ENCODE measurements at places on chromosomes 4 and X.

- no peak for DNase-seq
Measured at GRCh38 chr4:62513306-62513705, 1313.2 kb downstream of the ADGRL3 start.

- DNase-seq, result no peak
Measured at GRCh38 chr4:79585834-79586233, 177.8 kb upstream of the GK2 start.

DNA sequence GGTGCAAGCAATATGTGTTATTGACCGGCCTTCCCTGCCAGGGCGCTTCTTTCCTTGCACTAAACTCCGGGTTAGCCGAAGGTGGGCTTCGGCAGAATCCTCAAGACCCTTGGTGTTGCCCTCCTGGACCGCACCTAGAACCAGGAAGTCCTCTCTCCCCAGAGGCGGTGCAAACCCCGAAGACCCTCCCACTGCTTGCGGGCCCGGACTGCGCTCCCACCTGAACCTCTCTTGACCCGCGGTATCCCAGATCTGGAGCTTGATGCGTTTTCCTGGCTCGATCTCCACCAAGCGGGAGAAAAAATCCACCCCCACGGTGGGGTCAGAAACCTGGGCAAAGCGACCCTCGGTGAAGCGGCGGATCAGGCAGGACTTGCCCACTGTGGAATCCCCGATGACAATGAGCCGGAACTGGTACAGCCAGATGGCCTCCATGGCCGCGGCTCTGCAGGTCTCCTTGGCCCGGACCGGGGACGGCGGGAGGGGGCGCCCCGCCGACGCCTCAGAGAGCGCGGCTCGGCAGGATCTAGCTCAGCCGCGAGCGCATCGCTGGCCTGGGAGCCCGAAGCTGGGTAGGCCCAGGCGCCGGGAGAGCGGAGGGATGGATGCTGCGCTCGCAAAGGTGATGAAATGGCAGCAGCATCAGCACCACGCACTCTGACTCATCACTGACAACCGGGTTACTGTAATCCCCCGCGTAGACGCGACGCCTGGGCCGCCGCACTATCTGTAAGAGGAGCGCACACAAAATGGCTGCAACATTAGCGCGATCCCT, at the start of gene RAB39B:
Gene RAB39B (minus strand): TSS at position 638 of the 775 bp plus-strand sequence. CDS start 203 bp downstream, at position 435.
- DNase-seq, result peak; percentile 67

- no peak for DNase-seq
Measured at GRCh38 chrX:6679550-6679949, 144.6 kb upstream of the VCX3A start.

DNA sequence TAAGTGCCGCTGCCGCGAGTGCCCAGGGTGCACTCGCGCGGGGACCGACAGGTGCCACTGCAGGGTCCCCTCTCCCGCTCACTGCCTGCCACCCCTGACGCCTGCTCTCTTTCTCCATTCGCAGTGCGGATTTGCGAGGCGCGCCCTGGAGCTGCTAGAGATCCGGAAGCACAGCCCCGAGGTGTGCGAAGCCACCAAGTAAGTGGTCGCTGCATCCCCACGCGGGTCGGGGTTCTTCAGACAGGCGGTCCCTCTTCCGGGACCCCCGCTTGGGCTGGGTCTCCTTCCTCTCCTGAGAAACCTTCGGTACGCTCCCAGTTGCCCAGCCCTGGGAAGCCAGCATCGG, 547 bp downstream of the GUCY1A1 start:
- peak; percentile 31 for DNase-seq

DNA sequence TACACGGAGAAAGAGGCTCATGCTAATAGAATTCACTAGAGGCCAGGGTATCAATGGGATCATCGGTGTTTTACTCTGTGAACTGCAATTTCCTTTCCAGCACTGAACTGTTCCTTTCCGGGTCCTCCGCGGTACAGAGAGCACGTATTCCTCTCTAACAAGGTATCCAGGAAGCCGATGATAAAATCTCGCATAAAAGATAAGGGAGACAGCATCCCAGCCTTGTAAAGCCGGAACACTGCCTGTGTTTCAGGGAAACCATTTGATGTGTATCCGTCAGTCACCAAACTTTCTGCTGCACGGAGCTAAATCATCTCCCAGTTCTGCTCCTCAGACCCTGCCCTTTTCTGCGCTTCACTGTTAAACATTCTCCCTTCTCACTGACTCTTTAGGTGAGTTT, 54.0 kb downstream of the ING2 start:
- no peak for DNase-seq

- no peak for DNase-seq
Measured at GRCh38 chr4:155766622-155767021, 7.8 kb downstream of the GUCY1B1 start.

- no peak for DNase-seq
Measured at GRCh38 chr4:20254511-20255250, 3.0 kb downstream of the SLIT2 start.

- no peak for DNase-seq
Measured at GRCh38 chr4:138796761-138797160, 218.8 kb upstream of the NOCT start.

- DNase-seq, result no peak
Measured at GRCh38 chr4:185344743-185345538, 50.8 kb downstream of the LRP2BP start.

DNA sequence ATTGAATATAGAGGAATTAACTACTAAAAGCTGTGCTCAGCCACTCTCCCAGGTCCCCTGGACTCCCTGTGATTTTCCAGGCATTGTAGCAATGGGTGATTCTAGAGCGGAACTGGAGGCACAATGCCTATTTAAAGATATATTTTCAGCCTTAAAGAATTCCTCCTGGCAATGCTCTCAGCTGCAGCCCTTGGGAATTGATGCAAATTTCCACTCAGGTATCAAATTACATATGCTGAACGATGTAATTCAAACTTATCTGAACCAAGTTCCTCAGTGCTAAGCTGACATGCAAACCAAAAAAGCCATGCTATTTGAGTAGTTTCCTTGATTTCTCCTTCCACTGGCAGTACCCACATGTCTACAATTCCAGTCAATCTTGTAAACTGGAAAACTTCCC, 86.3 kb upstream of the GABRA3 start:
- DNase-seq, result no peak

GRCh38 chrX:135295238-135295943, 13.9 kb upstream of the ETDC start:
- DNase-seq, result peak; percentile 43

- no peak for DNase-seq
Measured at GRCh38 chr4:38842994-38843393, 13.6 kb downstream of the TLR6 start.

DNA sequence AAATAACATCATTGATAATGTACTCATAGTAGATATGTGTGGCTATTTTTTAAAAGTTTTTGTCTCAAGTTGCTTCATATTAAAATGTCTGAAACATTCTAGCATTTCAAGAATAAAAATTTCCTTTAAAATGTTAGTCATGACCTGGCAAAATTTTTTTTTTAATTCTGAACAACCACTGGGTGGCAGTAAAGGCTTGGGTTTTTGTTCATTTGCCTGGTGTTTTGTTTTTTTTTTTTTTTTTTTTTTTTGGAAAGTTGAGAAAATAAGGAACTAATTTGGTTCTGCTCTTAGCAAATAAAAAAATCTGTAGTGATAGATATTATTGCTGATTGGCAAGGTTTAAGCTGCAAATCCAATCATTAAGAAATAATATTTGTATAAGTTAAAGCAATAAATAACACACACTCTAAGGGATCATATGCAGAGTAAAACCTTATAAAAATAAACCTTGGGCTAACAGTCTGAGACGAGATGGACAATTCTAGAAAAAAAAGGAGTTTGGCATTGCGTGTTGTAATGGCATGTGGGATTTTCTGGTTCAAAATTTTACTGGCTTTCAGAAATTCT, 81.4 kb downstream of the CEP44 start:
- peak; percentile 20 for DNase-seq

GRCh38 chr4:102640669-102641068, 120.1 kb downstream of the MANBA start:
- no peak for DNase-seq

GRCh38 chr4:54539500-54540029, 118.2 kb upstream of the KIT start:
- peak; percentile 33 for DNase-seq

- DNase-seq, result no peak
Measured at GRCh38 chrX:63754136-63754859, 30.7 kb downstream of the ARHGEF9 start.

GRCh38 chrX:69289046-69289792, 124.0 kb upstream of the PJA1 start:
- no peak for DNase-seq

GRCh38 chr4:53185869-53186585, 179.8 kb downstream of the SCFD2 start:
- no peak for DNase-seq

- no peak for DNase-seq
Measured at GRCh38 chrX:44143061-44143602, 169.9 kb upstream of the NDP start.

- DNase-seq, result no peak
Measured at GRCh38 chr4:63906660-63907183, 502.5 kb downstream of the TECRL start.

GRCh38 chrX:26466387-26466786, 250.4 kb downstream of the MAGEB5 start:
- no peak for DNase-seq

- no peak for DNase-seq
Measured at GRCh38 chrX:40049084-40049641, 48.6 kb downstream of the BCOR start.

DNA sequence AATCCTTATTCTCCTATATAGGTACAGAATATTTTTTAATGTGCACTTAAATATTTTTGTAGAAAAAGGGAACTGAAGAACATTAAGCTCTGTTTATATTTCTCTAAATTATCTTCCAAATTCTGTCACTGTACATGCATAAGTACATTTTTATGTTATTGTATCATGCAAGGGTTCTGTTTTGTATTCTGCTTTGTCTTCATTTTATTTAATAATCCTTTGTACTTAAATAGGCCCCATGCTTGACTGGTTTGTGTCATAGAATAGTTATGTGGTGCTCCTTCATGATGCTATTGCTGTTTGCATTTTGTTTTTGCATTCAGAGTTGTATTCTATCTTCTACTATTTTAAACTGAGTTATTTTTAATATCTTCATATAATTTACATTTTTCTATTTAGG, 111.9 kb upstream of the EDNRA start:
- DNase-seq, result no peak

DNA sequence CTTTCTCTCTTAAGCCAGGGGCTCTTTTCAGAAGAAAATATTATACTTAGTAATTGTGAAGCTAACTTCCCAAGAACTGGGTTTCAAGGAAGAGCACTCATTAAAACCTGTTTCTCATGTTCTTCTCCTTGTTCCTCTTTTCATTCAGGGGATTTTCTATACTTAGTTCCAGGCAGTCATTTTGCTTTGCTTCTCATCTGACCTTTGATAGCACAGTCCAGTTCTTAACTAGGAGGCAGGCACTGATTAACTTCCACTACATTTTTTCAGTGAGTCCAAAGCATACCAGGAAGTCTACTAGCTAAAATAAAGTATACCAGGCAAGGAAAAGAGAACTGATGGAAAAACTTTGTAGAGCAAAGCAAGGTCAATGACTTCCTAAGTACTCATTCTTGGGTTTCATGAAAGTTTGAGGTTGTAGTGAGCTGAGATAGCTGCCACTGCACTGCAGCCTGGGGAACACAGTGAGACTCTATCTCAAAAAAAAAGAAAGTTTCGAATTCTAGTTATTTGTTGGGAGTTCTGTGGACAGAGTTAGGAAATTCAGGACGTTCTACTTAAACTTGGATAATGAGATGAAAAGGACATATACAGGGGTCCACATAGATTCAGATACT, 190.1 kb upstream of the HS3ST1 start:
- DNase-seq, result peak; percentile 13

- no peak for DNase-seq
Measured at GRCh38 chr4:72846280-72847111, 223.0 kb downstream of the COX18 start.

DNA sequence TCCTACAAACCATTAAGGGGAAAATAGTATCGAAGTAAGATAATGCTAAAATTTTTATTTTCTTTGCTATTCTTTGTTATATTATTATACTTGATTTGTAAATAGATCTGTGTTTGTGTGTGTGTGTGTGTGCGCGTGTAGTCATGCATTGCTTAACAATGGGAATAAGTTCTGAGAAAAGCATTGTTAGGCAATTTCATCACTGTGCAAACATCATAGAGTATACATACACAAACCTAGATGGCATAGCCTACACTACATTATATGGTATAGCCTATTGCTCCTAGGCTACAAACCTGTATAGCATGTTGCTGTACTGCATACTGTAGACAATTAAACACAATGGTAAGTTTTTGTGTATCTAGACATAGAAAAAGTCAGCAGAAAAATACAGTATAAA, 17.1 kb downstream of the MTTP start:
- no peak for DNase-seq

DNA sequence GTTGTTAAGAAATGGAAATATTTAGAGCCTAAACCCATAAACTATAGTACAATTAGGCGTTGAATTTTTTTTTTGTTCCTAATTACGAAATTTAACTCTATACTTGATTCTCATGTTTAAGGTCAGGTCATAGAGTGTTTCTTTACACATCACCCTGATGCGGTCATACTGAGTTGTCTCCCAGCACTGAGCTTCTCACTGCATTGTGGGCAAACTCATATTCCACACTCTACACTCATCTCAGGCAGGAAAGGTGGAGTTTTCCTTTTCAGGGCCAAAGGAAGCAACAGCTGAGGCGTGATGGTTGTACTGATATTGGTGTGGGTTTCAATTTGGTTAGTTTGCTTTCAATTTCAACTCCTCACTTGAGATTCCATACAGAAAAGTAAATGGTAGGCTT, 75.4 kb downstream of the FAT4 start:
- DNase-seq, result no peak

- DNase-seq, result peak; percentile 20
Measured at GRCh38 chrX:107629540-107629909, 1.2 kb downstream of the PRPS1 start.

GRCh38 chr4:99800332-99801004, 16.2 kb upstream of the DAPP1 start:
- DNase-seq, result no peak

GRCh38 chrX:136157187-136157586, 9.9 kb downstream of the FHL1 start:
- DNase-seq, result no peak

GRCh38 chr4:177640864-177641263, 198.6 kb upstream of the AGA start:
- DNase-seq, result no peak

DNA sequence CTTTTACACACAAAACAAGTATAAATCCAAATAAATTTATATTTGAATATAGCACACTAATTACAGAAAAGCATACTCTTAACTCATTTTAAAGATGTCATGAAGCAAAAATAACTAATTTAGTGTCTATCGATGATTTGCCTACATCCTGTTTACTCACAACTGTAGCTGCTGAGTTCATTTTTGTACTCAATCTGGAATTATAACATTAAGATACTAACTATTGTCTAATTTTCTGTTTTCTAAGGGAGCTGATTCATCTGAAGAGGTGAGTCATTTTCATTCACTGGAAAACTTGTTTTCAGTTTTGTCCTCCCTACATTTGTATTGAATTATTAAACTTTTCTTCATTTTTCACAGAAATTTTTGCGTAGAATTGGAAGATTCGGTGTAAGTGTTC, 3.7 kb downstream of the STATH start:
- no peak for DNase-seq

GRCh38 chr4:95411371-95412088, 137.2 kb downstream of the UNC5C start:
- no peak for DNase-seq

- DNase-seq, result no peak
Measured at GRCh38 chr4:120658772-120659171, 263.8 kb downstream of the PRDM5 start.

All from globus pallidus (tissue), 1 donor.